ENCODE measurements at places on chromosomes 2 and 18.

GRCh38 chr2:192035731-192036442 lies 158.8 kb downstream of the TMEFF2 start:
- no peak for DNase-seq

DNA sequence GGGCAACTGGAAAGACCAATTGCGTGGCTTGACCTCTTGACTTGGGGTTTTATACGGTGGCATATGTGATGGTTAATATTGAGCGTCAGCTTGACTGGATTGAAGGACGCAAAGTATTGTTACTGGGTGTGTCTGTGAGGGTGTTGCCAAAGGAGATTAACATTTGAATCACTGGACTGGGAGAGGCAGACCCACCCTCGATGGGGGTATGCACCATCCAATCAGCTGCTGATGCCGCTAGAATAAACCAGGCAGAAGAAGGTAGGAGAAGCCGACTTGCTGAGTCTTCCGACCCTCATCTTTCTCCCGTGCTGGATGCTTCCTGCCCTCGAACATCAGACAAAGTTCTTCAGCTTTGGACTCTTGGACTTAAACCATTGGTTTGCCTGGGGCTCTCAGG lies 34.2 kb upstream of the YPEL5 start:
- no peak for DNase-seq

GRCh38 chr18:24964216-24964615 lies 387.8 kb downstream of the ZNF521 start:
- no peak for DNase-seq

GRCh38 chr2:130887643-130888042 lies 50.9 kb downstream of the ARHGEF4 start:
- DNase-seq, result no peak

- no peak for DNase-seq
These were observed 26.2 kb downstream of the EPC2 start for GRCh38 chr2:148670773-148671172.

GRCh38 chr2:181877181-181877664 lies 14.3 kb upstream of the ITPRID2 start:
- no peak for DNase-seq

- DNase-seq, result no peak
These were observed 780.0 kb downstream of the CNTNAP5 start for GRCh38 chr2:124805060-124805459.

DNA sequence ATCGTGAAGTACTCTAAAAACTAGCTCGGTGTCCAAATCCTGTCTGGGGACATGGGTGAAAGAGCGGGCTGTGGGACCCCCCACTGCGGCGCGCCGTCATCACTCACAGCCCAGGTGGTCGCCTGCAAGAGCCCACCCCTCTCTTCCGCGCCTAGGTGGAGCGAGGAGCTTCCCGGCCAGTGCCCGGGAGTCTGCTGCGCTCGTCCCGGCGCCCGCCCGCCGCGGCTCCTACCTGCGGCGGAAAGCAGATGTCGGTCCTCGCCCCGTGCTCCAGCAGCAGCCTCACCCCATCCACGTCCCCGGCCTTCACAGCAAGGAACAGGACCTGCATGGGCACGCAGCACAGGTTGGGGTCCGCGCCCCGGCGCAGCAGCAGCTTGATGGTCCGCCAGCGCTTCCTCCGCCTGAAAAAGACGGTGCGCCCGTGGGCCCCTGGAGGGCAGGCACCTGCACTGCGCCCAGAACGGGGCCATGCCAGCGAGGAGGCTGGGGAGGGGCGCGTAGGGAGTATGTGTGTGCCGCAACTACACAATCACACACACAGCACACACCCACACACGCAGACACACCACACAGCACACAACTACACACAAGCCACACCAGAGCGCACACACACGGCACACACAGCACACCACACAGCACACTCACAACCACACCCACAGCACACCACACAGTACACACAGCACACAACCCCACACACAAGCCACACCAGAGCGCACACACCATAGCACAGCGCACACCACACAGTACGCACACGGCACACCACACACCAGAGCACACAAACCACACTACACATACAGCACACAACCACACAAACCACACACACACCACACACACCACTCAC lies 37.4 kb downstream of the ANKMY1 start:
- no peak for DNase-seq

GRCh38 chr2:120368086-120368485 lies 22.1 kb downstream of the INHBB start:
- no peak for DNase-seq

GRCh38 chr2:201472411-201472810 lies 20.9 kb downstream of the STRADB start:
- no peak for DNase-seq

GRCh38 chr2:48952143-48952542 lies 196.6 kb upstream of the LHCGR start:
- DNase-seq, result no peak

GRCh38 chr18:63700501-63700900 lies 2.3 kb upstream of the SERPINB11 start:
- DNase-seq, result no peak

- no peak for DNase-seq
These were observed 354.8 kb downstream of the AKAIN1 start for GRCh38 chr18:4842287-4842686.

GRCh38 chr18:62665188-62665587 lies 50.2 kb upstream of the PHLPP1 start:
- no peak for DNase-seq

- DNase-seq, result no peak
These were observed 24.9 kb upstream of the RHOB start for GRCh38 chr2:20421988-20422370.

DNA sequence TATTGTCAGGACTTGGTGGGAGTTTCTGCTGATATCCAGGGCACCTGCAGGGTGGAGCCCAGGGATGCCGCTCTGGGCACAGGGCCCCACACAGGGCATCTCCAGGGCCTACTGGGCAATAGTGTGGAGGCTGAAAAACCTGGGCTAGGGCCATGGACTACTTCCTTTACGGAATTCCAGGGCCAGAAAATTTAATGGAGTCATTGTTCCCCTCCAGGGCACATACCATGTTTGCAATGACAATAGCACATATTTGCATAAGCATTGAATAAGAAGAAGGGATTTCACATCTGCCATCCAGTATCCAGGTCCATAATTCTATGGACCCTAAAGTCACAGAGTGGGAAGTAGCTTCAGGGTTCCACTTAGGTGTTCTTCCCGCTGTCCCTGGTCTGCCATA lies 103.8 kb upstream of the TPO start:
- DNase-seq, result no peak

GRCh38 chr2:175156534-175156933 lies 11.5 kb downstream of the ATF2 start:
- DNase-seq, result no peak

DNA sequence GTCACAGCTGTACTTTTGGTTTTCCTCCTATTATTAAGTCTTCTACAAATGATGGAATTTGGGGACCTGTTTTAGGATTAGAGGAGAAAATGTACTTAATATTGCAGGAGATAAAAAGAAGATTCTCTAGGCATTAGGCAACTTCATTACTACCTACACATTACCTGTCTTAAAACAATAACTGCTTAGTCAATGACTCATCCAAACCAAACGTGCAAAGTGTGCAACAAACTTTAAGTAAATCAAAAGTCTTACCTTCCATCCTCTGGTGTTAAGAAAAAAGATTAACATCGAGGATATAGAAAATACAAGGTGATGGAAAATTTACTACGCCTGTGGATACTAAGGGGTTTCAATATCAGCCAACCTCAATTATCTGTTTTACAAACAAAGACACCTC lies 285.3 kb upstream of the KYNU start:
- no peak for DNase-seq

DNA sequence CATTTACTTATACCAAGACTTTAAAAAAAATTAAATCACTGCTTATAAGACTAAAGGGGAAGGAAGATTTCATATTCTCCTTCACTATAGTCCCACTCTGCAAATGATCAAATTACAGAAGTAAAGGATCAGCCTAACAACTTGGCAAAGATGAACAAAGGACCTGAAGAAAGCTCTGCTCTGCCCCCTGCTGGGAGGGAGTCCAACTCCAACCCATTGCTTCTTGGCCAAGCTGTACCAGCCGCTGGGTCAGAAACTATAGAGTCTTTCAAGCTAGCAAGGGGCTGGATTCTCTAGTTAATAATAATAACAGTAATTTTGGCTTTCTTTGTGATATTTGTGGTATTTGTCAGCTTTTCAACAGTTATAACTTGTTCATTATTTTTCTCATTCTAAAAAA lies 927.0 kb upstream of the CRIM1 start:
- peak; percentile 3 for DNase-seq

GRCh38 chr2:8118940-8119781 lies 562.7 kb upstream of the ID2 start:
- no peak for DNase-seq

GRCh38 chr2:120625865-120626560 lies 109.7 kb upstream of the GLI2 start:
- no peak for DNase-seq

GRCh38 chr18:77910347-77910746 lies 660.7 kb downstream of the GALR1 start:
- DNase-seq, result no peak

DNA sequence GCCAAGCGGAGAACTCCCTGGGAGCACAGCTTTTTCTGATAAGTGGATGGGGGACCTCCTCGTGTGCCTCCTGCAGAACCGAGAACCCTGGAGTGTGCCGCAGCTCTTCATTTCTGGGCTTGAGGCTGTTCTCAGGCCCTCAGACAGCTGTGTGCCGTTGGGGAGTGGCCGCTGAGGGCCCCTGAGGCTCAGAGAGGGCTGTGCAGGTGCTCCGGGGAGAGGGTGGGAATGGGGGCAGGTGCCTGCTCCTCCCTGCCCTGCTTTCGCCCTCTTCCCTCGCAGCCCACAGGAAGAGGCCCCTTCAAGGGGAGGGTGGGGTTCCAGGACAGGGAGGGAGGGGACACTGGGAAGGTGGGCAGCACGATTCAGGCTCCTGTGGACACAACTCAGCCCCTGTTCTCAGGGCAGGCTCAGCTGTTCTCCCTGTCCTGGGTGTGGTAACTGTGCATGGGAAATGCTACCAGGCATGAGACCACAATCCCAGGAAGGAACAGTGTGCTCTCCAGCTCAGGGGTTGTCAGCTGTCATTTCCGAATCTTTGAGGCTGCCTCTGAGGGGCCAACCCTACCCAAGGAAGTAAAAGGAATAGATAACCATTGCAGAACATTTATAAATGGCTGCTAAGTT lies 11.3 kb downstream of the LCT start:
- no peak for DNase-seq

DNA sequence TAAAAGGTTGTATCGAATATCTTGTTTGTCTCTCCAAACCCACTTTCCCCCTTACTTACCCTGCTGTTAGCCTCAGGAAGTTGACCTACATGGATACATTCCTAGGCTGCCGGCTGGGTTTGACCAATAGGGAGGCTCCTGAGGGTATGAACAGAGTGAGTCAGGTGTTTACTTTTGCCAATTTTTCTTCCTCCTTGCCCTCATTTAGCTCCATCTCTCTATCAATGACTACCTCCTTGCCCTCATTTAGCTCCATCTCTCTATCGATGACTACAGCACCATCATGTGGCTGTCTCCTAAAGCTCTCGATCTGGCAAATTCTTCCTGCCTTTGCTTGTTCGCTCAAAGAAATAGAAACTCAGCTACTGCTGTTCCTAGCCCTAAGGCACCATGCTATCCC lies 571.9 kb upstream of the CRIM1 start:
- no peak for DNase-seq

DNA sequence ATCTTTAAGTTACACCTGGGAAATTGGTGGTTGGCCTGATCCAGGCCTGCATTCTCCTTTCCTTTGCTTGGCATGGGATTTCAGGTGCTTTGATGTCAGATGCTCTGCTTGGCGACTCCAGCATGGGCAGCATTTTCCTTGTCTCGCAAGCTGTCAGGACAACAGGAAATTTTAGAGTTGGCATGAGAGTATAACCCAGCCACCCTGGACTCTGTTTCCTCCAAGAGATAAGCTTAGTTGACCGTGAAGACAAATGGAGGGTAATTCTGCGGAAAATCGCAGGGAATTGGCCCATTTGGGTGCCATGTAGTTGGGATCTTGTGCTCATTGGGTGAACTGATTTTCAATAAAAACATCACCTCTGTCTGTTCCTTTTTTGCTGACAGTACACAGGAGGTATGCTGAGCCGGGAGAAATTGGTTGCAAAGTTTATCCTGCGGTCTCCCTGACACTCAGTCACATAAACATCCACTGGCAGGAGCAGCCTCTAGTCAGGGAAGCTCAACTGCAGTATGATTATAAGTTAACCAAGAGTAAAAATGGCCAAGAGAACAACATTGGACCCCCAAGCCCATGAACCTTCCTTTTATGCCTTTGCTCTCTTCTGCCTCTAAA lies 409.9 kb downstream of the SETBP1 start:
- no peak for DNase-seq

- no peak for DNase-seq
These were observed 76.2 kb downstream of the KIAA2012 start for GRCh38 chr2:202149155-202149762.

- DNase-seq, result no peak
These were observed 87.5 kb upstream of the COPS8 start for GRCh38 chr2:236998236-236998635.

DNA sequence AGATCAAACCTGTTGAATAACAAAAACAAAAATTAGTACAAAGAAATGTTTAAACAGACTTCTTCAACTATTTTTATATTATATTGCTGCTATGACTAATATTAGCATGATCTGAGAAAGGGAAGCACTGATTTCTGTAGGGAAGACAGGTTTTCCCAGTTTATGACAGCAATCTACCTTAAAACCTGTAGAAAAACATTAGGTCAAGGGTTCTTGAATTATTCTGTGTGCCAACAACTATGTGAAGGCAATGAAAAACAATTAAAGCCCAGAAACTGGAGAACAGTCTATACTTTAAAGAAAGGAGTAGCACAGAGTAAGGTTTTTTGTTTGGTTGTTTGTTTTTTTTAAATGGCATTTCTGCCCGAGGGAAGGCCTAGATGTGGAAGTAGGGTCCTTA lies 23.3 kb downstream of the PUM2 start:
- no peak for DNase-seq

GRCh38 chr2:17593841-17594491 lies 53.5 kb downstream of the VSNL1 start:
- DNase-seq, result no peak

- DNase-seq, result no peak
These were observed 213.6 kb upstream of the SP5 start for GRCh38 chr2:170501421-170502043.

All from stimulated activated CD4-positive, alpha-beta T cell treated with anti-CD3 and anti-CD28 coated beads, TNF-alpha, amount 100 ng/mL, for 24 hours (primary cell).